ENCODE measurements at places on chromosomes 4 and X. TPM values are rescaled to one million over a fixed set of nuclear protein-coding genes. Genes with fewer than 3 reads are reported as not detected.

DNA sequence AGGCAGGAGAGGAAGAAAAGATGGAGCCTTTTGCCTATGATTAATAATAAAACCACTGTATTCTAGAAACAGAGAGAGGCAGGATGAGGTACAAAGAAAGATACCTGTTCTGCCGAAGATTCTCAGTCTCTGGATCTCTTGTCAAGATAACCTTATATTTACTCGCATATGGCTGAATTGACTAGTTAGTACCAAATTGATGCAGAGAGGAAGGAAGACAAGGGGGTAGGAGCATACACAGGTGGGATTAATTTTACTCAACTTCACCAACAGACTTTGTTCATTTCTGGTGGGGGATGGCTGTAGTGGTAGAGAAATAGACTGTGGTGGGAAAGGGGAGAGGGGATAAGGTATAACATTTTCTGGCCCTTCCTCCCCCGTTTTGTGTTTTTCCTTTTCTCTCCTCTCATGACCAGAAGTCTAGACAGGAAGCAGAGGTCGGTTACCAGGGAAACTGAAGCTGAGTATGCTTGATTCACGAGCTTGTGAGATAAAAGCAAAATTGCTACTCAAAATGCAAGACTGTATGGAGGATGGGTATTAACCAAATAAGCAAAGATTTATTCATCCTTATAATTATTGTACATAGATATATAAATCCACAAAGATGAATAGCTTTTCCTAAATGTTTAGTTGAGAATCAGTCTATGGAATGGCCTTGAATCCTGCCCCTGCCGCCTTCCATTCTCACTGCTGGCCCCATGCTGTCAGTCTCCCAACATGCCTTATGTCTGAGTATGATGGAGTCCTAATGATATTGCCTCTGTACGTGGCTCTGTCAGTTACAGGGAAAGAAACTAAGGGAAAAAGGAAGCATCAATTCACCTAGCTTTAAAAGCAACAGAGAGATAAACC is 17.8 kb upstream of the PAGE2B start:
- peaks cover 18% of the 10 kb centered on the region for H3K4me1 ChIP-seq
- H3K4me3 ChIP-seq, result peak overlapping the region; percentile 39
- peak; percentile 48 for DNase-seq
- no peaks in the 10 kb centered on the region for H3K36me3 ChIP-seq

DNA sequence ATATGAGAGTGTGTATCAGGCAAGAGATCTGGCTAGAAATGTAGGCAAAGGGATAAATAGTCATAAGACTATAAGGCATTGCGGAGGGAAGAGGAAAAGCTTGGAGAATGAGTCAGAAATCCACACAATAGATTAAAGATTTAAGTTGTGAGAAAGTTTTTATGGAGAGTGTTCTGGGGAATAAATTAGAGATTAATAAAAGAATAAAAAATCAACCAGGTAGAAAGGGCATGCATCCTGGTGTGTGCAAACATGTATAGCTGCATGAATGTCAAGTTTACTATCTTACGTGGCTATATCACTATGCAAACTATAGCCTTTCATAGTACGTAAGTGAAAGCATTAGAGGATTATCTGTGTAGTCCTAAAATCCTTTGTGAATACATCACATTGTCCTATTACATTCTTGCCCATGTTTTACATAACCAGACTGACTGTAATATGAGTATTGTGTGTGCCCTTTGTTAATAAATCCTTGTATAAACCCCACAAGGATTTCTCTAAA is 36.9 kb downstream of the SNCA start:
- H3K4me1 ChIP-seq, result no peaks in the 10 kb centered on the region
- H3K4me3 ChIP-seq, result no peak overlapping the region
- no peak for DNase-seq
- H3K27me3 ChIP-seq, result no peaks in the 10 kb centered on the region
- no peaks in the 10 kb centered on the region for H3K36me3 ChIP-seq

DNA sequence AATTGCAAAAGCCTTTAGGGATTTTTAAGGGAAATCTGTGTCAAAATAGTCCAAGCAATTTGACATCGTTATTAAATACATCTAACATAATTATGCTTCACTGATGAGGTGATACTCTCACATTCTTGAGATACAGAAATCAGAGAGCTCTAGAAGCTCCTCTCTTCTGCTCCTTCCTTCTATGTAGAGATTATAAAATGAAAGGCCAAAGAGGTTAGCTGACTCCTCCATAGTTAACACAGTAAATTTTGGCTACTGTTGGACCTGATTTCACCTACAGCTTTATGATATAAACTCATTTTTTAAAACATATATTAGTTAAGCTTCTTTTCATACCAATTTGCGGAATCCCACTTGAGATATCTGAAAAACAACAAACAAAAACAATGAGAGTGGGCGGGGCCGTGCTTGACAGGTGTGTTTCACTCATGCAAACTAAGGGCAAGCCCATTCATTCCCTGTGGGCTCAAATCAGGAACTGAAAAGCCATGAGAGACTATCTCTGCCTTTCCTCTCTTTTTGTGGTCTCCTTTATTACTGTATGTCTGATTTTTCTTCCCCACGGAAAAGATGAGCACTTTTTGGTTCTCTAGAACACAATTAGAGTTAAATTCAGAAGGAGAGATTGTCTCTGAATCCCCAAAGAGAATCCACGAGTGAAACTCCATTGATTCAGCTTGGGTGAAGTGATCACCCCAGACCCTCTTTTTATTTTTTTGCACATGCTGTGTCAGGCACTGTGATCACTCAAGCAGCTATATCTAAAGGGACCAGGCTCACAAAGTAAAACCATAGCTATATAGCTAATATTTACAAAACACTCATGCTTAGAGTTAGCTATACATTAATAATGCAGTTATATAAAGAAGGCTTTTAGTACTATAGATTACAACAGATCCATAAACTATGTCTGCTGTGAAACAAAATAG is 566.3 kb downstream of the IL15 start:
- no peak overlapping the region for H3K27ac ChIP-seq
- H3K36me3 ChIP-seq, result peaks cover 24% of the 10 kb centered on the region
- peaks cover 20% of the 10 kb centered on the region for H3K4me1 ChIP-seq

DNA sequence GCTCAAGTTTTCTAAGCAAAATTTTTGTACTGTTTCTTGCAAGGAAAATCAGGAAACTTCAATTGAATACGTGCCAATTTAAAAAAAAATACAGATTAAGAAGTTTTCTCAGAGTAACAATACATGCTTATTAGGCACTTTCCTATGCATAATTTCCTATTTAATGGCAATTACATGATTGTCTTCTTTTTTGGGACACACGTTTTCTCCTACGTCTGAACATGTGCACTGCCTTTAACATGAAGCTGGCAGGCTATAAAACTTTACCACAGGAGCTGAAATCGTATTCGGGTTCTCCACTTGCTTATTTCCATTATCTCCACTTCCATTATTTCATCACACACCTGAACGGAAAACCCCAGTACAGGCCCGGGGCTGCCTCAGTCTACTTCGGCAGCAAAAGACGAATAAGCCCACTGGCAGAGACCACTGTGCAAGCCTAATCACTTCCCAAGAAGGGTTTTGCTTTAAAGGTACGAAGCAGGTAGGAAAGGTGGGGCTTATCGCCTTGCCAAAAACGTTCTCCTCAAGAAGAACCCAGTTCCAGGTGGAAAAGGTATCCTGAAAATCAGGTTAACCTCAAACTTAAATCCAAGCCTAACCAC is 575 bp downstream of the RCHY1 start:
- H3K36me3 ChIP-seq, result peaks cover 23% of the 10 kb centered on the region
- no peaks in the 10 kb centered on the region for H3K27me3 ChIP-seq
- no peak overlapping the region for H3K4me3 ChIP-seq
- peaks cover 39% of the 10 kb centered on the region for H3K4me1 ChIP-seq
- DNase-seq, result no peak

DNA sequence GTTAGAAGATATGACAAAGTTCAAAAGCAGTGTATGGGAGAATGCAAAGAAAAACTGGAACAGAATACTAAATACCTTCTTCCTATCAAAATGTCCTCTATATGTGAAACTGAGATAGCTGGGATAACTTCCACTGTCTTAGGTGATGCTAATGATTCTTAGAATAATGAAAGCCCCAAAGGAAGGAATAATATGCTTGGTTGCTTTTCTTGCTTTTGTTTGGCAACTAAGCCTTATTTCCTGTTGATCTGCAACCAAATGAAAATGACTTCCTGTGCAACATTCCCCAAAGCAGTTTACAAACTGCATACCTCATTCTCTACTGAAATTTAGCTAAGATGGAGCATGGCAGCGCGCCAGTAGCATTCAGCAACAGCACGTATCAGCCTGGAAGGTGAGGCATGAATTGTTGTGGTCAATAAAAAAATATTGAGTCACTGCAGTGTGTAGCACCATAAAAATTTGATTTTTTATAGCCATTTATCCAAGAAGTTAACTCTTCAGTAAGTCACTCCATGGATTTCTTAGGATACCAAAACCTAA is 18.7 kb downstream of the NDNF start:
- H3K36me3 ChIP-seq, result no peaks in the 10 kb centered on the region
- no peak for DNase-seq
- peaks cover 8% of the 10 kb centered on the region for H3K27me3 ChIP-seq
- no peak overlapping the region for H3K27ac ChIP-seq
- H3K4me1 ChIP-seq, result peaks cover 2% of the 10 kb centered on the region
- no peak overlapping the region for H3K4me3 ChIP-seq

GRCh38 chrX:2664502-2664901 is 26.6 kb upstream of the CD99 start:
- DNase-seq, result no peak
- no peak overlapping the region for H3K27ac ChIP-seq
- H3K36me3 ChIP-seq, result peaks cover 4% of the 10 kb centered on the region
- H3K4me1 ChIP-seq, result no peaks in the 10 kb centered on the region

DNA sequence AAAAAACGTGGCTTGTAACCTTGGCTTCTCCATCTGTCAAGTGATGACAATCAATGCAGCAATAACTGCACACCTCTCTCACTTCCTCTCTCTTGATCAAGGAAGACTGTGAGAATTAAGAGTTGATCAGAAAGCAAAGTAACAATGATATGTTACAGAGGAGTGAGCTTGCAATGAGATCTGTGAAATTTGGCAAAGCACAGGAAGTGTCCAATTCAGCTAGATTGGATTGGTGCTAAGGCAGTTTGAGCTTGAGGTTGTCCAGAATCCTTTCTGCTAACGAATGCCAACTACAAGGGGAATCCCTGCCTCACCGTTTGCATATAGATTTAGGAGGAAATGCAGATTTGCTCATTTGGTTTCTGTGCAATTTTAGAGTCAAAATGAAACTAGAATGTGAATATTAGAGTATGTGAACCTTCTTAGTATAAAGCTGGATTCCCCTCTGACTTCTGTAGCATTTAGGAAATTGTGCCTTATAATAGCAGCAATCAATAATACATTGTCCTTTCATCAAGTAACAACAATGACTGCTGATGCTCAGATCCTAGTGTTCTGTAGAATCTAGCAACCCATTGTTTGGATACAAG is 346.4 kb downstream of the PTTG2 start:
- DNase-seq, result peak; percentile 73
- peaks cover 3% of the 10 kb centered on the region for H3K27me3 ChIP-seq
- peaks cover 57% of the 10 kb centered on the region for H3K4me1 ChIP-seq
- peak overlapping the region; percentile 11 for H3K4me3 ChIP-seq
- H3K36me3 ChIP-seq, result peaks cover 6% of the 10 kb centered on the region

GRCh38 chrX:69493766-69494165 is 10.4 kb upstream of the NALF2 start:
- no peaks in the 10 kb centered on the region for H3K36me3 ChIP-seq
- no peak overlapping the region for H3K4me3 ChIP-seq
- no peak overlapping the region for H3K27ac ChIP-seq
- H3K27me3 ChIP-seq, result peaks cover 11% of the 10 kb centered on the region

DNA sequence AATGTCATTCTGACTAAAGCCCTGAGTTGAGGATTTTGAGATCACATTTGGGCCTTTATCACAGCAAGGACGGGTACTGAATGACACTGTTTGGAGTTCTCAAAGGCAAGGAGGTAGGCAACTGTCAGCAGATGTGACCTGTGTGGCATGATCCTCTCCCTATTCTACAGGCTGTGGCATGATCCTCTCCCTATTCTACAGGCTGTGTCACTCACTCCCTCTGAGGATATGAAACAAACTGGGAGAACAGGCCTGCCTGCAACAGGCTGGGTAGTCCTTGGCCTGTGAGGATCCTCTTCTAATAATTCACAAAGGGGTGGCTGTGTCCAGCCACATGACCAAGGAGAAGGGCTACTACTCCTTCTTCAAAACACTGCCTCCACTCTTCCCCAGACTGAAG is 14.9 kb upstream of the TCEANC start:
- DNase-seq, result no peak
- H3K27ac ChIP-seq, result no peak overlapping the region
- no peaks in the 10 kb centered on the region for H3K27me3 ChIP-seq
- no peak overlapping the region for H3K4me3 ChIP-seq
- no peaks in the 10 kb centered on the region for H3K4me1 ChIP-seq

GRCh38 chr4:81883004-81883403 is 411.3 kb upstream of the RASGEF1B start:
- DNase-seq, result no peak
- no peak overlapping the region for H3K4me3 ChIP-seq
- peaks cover 5% of the 10 kb centered on the region for H3K4me1 ChIP-seq
- H3K36me3 ChIP-seq, result no peaks in the 10 kb centered on the region
- no peak overlapping the region for H3K27ac ChIP-seq

GRCh38 chr4:145773581-145774234 is 93.8 kb downstream of the C4orf51 start:
- no peak for DNase-seq
- H3K27me3 ChIP-seq, result no peaks in the 10 kb centered on the region
- no peak overlapping the region for H3K4me3 ChIP-seq
- no peak overlapping the region for H3K27ac ChIP-seq
- no peaks in the 10 kb centered on the region for H3K4me1 ChIP-seq

DNA sequence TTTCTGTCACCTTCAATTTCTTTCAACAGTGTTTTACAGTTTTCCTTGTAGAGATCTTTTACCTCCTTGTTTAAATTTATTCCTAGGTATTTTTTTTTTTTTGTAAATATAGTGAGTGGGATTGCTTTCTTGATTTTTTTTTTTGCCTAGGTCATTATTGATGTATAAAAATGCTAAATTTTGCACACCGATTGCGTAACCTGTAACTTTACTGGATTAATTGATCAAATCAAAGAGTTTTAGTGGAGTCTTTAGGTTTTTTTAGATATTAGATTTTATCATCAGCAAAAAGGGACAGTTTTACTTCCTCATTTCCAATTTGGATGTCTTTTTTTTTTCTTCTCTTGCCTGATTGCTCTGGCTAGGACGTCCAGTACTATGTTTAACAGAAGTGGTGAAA is 40.9 kb downstream of the TEX13A start:
- DNase-seq, result no peak
- no peaks in the 10 kb centered on the region for H3K27me3 ChIP-seq
- no peak overlapping the region for H3K27ac ChIP-seq
- H3K4me1 ChIP-seq, result no peaks in the 10 kb centered on the region
- H3K36me3 ChIP-seq, result no peaks in the 10 kb centered on the region
- H3K4me3 ChIP-seq, result no peak overlapping the region

DNA sequence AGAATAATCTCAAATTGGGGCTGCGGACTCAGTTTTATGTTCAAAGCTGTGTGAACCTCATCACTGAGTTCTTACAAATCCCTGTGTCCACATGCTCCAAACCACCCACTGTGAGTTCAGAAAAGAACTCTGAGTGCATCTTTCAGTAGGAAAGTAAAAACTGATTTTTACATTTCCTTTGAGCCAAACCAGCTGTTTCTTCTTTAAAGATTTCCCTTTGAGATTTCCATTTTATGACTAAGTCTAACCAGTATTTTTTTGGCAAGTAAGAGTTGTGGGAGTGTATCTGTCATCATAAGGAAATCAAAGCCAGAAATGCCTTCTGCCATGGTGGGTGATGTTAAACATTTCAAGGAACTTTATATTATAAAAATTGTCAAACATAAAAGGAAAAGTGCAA is 100.0 kb downstream of the TET2 start:
- H3K27ac ChIP-seq, result no peak overlapping the region
- H3K4me1 ChIP-seq, result peaks cover 11% of the 10 kb centered on the region

Gene HDX
- 0.89 TPM for total RNA-seq

Gene KIT
- not detected for total RNA-seq

Gene TBC1D8B
- total RNA-seq, result 1.2 TPM

Gene DCHS2
- total RNA-seq, result not detected

Data from activated naive CD4-positive, alpha-beta T cell treated with anti-CD3 and anti-CD28 coated beads for 36 hours (primary cell).